ENCODE measurements at places on chromosomes 6 and 20. TPM values are rescaled to one million over a fixed set of nuclear protein-coding genes. Genes with fewer than 3 reads are reported as not detected.

FLOT1 gene
- 31.6 TPM for total RNA-seq

CRISP3 gene
- not detected for total RNA-seq

DLK2 gene
- total RNA-seq, result 0.19 TPM

ATP9A gene
- 0.11 TPM for total RNA-seq

ZNF165 gene
- total RNA-seq, result 5.5 TPM

LHFPL5 gene
- total RNA-seq, result not detected

RAET1L gene
- total RNA-seq, result not detected

Data from CD4-positive, alpha-beta T cell (primary cell).